Stimulated activated CD8-positive, alpha-beta memory T cell treated with anti-CD3 and anti-CD28 coated beads, Interleukin-4, amount 100 ng/mL, for 4 hours (primary cell): ENCODE measurements at places on chromosomes 11 and 22.
A peak's percentile ranks its signal among the peaks of the same experiment; 100 is the strongest.

GRCh38 chr22:41429232-41429950, 17.2 kb downstream of the TOB2 start:
- no peak for DNase-seq

DNA sequence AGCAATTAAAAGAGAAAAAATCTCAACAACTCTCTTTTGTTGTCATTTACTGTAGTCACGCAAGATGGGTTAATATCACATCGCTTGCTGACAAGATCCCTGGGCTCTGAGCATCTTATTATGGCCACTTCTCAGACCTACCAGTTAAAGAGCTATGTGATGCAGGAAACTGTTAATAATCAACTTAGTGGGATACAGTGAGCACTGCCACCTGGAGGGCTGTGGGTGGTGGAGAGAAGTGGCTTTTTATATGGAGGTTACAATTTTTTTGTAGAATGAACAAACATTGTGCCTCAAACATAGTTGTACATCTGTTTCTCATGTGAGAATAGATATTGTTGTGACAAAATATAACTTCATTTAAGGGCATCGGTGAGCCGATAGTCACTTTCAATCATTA, 181.0 kb downstream of the TENM4 start:
- no peak for DNase-seq

DNA sequence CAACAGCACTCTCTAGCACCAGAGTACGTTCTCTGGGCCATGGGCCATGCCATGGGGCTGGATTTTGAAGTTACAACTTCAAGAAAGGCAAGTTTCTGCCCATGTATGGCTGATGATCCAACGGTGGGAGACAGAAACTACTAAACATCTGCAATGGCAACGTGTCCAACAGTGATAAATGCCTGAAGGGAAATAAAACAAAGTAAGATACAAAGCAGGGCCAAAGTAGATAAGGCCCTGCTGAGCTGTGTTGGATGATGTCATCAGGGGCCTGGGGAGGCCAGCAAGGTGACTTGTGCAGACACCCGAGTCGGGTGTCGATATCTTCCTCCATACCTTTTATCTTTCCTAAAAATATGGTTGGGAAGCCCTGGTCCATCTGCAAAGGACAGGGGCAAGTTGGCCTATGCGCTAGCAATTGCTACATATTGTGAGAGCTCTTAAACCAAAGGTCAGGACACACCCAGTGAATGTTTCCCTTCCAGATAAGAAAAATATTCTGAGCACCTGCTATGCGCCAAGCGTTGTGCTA, 487.2 kb downstream of the MN1 start:
- DNase-seq: no peak

GRCh38 chr11:92751594-92751993, 217.9 kb upstream of the MTNR1B start:
- no peak for DNase-seq

GRCh38 chr11:103091064-103091800, 728 bp downstream of the DCUN1D5 start:
- no peak for DNase-seq

GRCh38 chr22:25146307-25146706, 53.4 kb upstream of the CRYBB3 start:
- DNase-seq: no peak

GRCh38 chr22:31932863-31933262, 11.5 kb upstream of the YWHAH start:
- DNase-seq: no peak

DNA sequence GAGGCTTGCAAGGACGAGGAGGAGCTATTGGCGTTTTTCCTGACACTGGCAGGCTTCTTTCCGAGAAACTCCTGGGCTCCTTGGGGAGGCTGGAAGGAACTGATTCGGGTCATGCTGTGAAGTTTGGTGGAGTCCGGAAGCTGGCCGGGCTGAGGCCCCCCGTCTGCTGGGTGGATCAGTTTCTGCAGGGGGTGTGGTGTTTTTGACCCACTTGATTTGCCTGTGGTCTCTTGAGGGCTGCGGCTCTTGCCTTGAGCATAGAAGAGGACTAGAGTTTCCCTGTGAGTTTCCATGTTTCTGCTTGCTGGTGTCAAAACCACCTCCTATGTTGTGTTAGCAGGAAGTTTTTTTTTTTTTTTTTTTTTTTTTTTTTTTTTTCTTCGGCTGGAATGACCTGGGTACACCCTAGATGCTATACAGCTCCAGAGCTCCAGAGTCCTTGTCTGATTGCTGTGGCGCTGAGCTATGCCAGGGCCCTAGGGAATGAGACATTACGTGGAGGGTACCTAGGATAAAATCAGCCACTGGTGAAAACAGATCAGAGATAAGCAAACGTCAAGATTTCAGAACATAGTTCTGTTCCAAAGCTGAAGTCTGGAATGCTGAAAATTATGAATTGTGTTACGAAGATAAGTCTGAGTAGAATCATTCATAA, 728 bp downstream of the TBC1D22A start:
- no peak for DNase-seq

GRCh38 chr22:38016182-38017151, 32.1 kb upstream of the SOX10 start:
- no peak for DNase-seq

- DNase-seq: no peak
These were observed 38.4 kb downstream of the TOLLIP start for GRCh38 chr11:1271002-1271401.

DNA sequence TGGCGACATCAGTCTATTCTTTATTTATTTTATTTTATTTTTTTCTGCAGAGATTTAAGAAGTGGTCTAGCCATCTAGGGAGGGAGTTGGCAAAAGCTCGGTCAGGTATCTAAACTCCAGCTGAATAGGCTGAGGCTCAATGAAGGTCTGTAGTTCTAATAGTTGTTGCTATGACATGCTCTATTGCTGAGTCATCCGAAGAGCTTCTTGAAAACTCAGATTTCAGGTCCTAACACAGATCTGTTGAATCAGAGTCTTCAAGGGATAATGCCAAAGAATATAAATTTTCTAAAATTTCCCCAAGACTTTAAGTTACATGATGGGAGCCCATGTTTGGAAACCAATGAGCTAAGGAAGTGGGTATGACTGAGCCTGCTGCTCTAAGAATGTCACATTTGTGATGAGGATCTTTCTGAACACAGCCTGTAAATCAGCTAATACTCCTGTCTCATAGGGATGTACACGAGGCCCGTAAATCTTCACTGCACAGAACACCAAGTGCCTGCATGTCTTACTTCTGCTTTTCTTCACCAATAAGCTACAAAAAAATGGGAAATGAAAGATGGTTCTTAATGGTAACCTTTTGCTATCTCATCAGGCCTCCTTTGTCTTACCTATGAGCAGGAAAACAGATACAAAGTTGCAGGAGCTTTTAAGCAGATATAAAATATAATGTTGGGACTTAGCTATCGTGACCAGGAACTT, 901.4 kb upstream of the API5 start:
- no peak for DNase-seq

DNA sequence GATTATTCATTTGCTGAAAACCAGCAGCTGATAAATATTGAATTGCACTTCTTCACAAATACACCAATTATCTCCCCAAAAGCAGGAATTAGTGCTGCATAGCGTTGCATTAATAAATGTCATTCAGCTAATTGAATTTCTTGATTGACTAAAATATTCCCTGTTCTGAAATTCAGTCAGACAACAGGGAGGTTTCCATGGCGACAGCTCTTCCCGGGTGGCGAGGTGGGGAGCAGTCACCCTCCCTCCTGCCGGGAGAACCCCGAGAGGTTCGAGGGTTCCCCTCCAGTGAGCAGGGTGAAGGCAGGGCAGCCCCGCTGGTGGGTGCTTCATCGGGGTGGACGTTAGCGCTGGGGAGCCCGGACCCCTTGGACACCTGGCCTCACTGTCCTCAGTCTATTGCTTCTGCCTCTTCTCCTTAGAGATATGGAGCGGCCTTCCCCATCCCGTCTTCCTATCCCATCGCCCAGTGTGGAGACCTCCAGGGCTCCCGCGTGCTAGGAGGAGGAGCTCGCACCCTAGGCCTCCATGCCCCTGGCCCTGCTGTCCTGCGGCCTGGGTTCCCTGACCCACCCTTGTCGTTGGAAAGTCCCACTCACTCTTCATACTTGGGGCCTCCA, 983.5 kb downstream of the BRD1 start:
- no peak for DNase-seq

- no peak for DNase-seq
These were observed 115.9 kb upstream of the GRK3 start for GRCh38 chr22:25448435-25449051.

GRCh38 chr11:41851743-41852142, 392.3 kb upstream of the LRRC4C start:
- no peak for DNase-seq

GRCh38 chr22:49157529-49158339, 669.9 kb downstream of the BRD1 start:
- no peak for DNase-seq

- no peak for DNase-seq
These were observed 49.7 kb upstream of the PRODH start for GRCh38 chr22:18985780-18986179.

- no peak for DNase-seq
These were observed 120.9 kb downstream of the TBC1D22A start for GRCh38 chr22:46883092-46883910.

GRCh38 chr11:73228268-73229134, 10.4 kb downstream of the P2RY2 start:
- no peak for DNase-seq

DNA sequence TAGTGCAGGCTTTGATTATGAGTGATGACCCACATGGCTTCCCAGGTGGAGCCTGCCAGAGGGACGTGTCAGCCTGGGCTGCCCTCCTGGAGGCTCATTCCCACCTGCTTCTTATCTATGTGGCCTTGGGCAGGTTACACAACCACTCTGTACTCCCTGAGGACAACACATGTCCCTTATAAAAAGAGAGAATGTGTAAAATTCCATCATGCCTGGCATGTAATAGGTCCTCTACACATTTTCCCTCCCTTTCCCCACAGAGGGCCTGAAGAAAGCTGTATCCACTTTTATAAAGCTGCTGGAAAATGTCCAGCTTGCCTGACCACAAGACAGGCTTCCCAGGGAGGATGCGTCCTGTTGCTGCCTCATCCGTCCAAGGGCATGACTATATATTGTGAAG, 55.0 kb upstream of the VSTM5 start:
- DNase-seq: no peak

DNA sequence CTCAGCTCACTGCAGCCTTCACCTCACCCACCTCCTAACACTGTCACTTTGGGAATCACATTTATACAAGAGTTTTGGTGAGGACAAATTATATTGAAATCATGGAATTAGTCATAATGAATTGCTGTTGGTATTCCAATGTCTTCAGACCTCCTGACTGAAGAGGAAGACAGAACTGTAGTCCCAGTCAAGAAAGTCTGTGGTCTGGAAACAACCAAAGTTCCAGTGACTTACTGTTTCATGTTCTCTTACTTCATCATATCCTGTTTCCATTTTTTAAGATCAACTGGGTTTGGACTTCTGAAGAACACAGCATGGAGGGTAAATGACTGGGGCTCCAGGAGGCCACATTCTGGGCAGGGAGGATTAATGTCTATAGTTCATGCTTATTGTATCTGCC, 43.0 kb upstream of the HIPK3 start:
- DNase-seq: no peak

GRCh38 chr11:74468936-74469335, 1.6 kb upstream of the KCNE3 start:
- DNase-seq: no peak

GRCh38 chr11:28463826-28464225, 355.6 kb downstream of the METTL15 start:
- no peak for DNase-seq

GRCh38 chr22:27692243-27692642, 109.3 kb downstream of the MN1 start:
- DNase-seq: no peak

GRCh38 chr11:119739975-119740374, 11.0 kb upstream of the NECTIN1 start:
- DNase-seq: no peak

- DNase-seq: no peak
These were observed 31.4 kb downstream of the LRP5 start for GRCh38 chr11:68343761-68344256.

- DNase-seq: no peak
These were observed 14.0 kb downstream of the FAM118A start for GRCh38 chr22:45323695-45324094.

- peak; percentile 39 for DNase-seq
These were observed 3.1 kb downstream of the ILK start for GRCh38 chr11:6606471-6607189.

- no peak for DNase-seq
These were observed 193.9 kb upstream of the RAG2 start for GRCh38 chr11:36791957-36792356.

- no peak for DNase-seq
These were observed 103.1 kb downstream of the SNX19 start for GRCh38 chr11:130813196-130813595.

GRCh38 chr11:39712581-39712980, 1746.9 kb downstream of the LRRC4C start:
- DNase-seq: no peak

DNA sequence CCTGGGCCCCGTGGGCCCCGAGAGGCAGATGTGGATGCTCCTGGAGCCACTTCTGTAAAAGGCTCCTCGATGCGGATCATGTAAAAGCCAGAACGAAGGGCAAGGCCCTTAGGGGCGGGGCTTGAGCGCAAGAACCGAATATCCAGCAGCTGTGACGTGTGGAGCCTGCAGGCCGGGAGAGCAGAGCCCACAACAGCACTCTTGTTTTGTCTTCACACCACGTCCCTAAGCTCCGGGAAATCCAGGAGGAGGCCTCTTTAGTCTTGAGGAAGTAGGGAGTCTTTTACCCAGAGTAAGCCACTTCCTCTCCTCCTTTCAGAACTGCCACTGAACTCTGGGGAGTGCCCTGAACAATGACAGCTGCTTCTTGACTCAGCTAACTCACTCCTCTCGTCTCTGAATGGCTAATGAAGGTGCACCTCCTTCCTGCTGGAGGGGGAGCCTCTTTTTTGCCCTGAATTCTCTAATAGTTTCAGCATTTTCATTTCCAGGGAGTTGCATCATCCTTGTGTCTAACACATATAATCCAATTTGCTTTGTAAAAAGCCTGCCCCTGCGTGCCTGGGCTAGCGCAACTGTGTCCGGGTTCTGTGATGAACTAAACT, 12.5 kb downstream of the L3MBTL2 start:
- no peak for DNase-seq

- DNase-seq: no peak
These were observed 10.7 kb downstream of the RTN4R start for GRCh38 chr22:20257212-20258020.

DNA sequence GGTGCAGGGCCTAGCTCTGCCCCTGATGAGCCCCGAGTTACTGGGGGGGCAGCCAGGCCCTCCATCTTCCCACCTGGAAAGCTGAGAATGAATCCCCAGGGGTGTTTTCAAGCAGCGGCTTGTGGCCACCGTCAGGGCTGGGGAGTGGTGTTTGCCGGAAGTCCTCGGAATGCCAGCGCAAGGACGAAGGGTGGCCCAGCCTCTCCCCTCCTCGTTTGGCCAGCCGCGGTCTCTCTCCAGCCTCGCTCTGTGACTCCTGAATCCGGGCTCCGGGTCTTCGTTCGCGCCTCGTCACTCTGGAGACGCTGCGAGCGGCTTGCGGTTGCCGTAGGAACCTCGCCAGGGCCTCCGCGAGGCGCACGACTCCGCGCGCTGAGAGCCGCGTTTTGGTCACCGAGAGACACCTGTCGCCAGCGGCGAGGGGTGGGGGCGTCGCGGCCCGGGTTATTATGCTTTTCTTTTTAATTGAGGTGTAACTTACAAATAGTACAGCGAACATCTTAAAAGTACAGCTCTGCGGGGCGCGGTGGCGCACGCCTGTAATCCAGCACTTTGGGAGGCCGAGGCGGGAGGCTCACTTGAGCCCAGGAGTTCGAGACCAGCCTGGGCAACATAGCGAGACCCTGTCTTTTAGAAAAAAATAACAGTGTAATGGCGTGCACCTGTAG, 6.3 kb upstream of the KDELR3 start:
- DNase-seq: peak; percentile 2

- DNase-seq: no peak
These were observed 65.8 kb downstream of the CSTPP1 start for GRCh38 chr11:47002390-47002789.

- no peak for DNase-seq
These were observed 28.1 kb downstream of the IGSF9B start for GRCh38 chr11:133928628-133929059.
